Bronchial epithelial cell (primary cell): ENCODE measurements at places on chromosomes 11 and 22.

DNA sequence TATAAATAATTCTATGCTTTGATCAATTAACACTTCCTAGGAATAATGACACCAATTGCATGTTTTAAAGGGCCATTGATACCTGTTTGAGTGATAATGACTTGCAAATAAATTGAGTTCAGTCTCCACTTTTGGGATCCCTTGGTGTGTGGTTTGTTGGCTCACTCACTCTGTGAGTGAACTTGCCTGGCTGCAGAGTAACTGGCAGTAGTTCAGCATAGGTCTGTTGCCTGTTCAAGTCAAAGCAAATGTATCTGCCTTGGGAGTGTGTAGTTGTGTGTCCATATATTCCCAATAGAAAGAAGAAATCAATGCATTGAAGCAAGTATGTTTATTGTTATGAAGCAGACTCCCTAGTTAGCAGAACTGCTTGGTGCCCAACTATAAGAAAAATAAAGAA lies 49.3 kb downstream of the TRIM44 start:
- no peak for DNase-seq

- DNase-seq = no peak
These were observed 27.8 kb downstream of the LGR4 start for GRCh38 chr11:27444801-27445215.

DNA sequence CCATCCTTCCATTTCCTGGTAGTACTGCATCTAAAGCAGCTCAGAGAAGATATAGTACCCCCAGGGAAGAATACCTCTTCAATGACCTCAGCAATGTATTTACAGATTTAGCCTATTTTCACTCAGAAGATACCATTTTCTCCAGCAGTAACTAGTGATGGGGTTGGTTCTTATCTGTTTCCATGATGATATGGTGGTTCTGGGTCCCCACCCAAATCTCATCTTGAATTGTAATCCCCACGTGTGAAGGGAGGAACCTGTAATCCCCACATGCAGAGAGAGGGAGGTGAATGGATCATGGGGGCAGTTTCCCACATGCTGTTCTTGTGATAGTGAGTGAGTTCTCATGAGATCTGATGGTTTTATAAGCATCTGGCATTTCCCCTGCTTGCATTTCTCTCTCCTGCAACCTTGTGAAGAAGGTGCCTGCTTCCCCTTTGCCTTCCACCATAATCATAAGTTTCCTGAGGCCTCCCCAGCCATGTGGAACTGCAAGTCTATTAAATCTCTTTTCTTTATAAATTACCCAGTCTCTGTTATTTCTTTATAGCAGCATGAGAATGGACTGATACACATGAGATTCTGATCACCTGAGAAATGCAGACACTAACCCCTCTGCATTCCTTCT lies 139.2 kb downstream of the CCDC81 start:
- DNase-seq = no peak

GRCh38 chr11:774873-775592 lies 2.3 kb downstream of the GATD1 start:
- DNase-seq = peak; percentile 59

DNA sequence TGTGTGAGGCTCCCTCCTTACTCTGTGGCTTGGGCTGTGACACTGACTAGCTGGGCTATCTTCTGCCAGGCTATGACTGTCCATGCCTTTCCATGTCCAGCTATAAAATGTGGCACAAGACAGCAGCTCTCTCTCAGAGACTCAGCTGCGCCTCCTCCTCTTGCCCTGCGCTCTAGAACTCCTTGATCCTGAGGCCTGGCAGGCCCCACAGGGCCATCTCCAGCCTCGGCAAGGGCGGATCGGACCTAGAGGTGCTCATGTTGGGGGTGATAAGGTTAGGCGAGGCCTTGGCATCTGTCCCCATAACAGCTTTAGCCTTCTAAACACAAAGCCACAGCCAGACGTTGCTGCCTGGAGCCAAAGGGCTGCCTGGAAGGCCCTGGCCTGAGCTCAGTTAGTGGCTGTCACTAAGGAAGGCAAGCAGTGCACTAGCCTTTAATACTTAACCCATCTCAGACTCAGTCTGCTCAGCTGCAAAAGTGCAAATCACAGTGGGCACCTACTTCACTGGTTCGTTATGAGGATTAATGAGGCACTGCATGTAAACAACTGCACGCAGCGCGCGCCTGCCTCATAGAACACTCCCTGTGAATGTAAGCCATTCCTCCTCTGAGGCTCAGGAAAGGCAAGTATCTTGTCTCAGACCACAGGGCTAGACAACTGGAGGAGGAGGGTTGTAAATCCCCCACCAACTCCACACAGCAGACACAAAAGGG lies 1.2 kb downstream of the GUCD1 start:
- DNase-seq = no peak

- DNase-seq = no peak
These were observed 11.4 kb downstream of the SLC35F2 start for GRCh38 chr11:107847184-107847583.

- peak; percentile 31 for DNase-seq
These were observed 5.2 kb upstream of the NAALADL1 start for GRCh38 chr11:65063532-65063931.

GRCh38 chr11:61928606-61929005 lies 11.2 kb upstream of the RAB3IL1 start:
- peak; percentile 5 for DNase-seq

DNA sequence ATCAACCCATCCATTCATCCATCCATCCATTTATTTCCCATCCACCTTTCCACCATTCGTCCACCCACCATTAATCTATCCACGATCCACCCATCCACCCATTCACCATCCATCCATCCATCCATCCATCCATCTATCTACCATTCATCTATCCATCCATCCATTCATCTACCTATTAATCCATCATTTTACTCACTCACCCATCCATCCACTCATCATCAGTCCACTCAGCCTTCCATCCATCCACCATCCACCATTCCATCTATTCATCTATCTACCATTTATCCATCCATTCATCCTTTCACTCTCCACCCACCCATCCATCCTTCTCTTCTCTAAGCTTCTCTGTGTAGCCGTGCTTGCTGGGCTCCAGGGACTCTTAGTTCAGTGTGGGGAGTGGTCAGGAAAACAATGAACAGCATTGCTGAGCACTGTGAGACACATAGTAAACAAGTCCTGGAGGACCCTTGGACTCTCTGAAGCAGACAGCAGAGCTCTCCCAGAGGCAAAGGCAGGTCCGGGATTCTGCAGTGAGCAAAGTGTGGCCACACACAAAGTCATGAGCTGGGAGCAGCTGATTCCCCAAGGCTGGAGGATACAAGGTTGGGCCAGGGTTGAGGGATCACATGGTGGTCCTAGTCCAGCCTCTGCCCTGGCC lies 642.2 kb downstream of the BRD1 start:
- no peak for DNase-seq

GRCh38 chr11:82756765-82757639 lies 23.3 kb upstream of the FAM181B start:
- DNase-seq = no peak

- DNase-seq = no peak
These were observed 25.2 kb downstream of the DSCAML1 start for GRCh38 chr11:117771841-117772240.

DNA sequence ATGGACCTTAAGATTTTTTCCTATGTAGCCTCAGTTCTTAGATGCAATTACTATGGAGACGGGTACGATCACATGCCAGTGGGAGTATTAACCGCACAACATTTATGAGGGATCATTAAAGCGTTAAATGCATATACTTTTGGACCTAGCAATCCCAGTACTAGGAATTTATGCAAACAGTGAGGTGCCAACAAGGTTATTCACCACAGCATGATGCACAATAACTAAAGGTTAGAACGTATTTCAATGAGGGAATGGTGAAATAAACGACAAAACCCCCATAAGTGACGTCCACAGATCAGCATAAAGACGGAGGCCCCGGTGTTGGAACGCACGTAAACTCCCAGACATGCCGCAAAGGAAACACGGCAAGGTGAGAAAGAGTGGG lies 539 bp downstream of the SIRT3 start:
- peak; percentile 41 for DNase-seq

DNA sequence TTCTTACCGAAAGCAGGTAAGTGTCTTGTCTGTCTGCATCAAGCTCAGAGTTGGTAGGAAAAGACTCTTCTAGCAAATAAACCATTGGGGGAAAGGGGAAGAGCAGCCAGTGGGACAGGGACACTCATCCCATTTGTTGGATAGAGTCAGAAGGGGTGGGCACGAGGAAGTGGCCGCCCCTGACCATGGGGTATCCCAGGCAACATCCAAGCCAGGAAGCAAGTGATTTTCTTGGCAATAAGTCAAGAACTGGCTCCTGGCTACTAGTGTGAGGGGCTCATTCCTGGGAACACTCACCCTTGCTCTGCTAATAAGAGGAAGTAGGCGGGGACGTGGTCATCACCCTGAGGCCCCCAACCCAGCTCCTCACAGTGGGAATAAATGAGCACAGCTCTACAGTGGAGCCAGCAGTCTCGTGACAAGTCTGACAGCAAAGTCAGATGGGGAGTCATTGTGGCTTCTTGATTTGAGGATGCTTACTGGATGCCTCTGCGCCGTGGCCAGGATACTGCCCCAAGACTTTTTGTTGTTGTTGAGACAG lies 6.7 kb downstream of the SLC25A18 start:
- no peak for DNase-seq

DNA sequence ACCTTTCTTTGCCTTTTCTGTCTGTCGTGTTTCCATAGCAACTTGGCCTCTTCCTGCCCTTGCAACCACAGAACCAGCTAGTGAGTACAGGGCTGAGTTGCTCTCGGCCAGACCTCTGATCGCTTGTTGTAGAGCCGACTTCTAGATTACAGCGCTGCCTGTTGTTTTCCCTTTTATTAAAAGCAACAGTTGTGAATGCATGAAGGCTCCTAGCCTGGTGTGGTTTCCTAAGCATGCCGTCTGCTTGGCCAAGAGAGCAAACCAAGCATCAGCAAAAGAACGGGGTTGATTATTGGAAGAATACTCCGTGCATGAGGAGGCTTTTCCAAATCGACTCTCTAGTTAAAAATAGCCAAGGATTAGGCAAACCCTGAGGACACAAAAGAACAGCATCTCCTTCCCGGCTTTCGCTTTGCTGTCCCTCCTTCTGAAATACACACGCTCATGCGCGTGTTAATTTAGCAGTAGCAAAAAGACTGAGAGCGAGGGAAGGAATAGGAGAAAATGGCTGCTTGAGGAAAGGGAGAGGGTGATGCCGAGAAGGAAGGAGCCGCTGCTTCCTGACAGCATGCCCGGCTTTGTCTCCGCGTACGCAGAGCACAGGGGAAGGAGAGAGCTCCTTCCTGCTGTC lies 71.5 kb upstream of the TTC12 start:
- no peak for DNase-seq

DNA sequence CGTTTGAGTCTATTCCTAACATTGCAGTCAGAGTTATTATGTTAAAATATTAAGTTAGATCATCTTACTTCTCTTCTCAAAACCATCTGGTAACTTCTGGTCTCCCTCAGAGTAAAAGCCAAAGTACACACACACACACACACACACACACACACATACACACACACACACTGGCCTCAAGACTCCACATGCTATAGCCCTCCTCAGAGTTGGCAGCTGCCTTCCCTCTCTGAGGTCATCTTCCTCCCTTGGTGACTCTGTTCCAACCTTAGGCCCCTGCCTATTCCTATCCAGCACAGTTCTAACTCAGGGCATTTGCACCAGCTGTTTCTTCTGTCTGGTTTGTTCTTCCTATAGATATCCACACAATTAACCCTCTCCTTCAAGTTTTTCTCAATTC lies 272.0 kb upstream of the SESN3 start:
- peak; percentile 55 for DNase-seq

- peak; percentile 93 for DNase-seq
These were observed 7.0 kb downstream of the MAP3K11 start for GRCh38 chr11:65606876-65607613.

- peak; percentile 75 for DNase-seq
These were observed 206.9 kb downstream of the DBX1 start for GRCh38 chr11:19953336-19953735.

- no peak for DNase-seq
These were observed 120.8 kb downstream of the KCNQ1 start for GRCh38 chr11:2565447-2566222.

GRCh38 chr11:102026959-102027358 lies 20.3 kb upstream of the CFAP300 start:
- DNase-seq = peak; percentile 5

- DNase-seq = no peak
These were observed 34.6 kb downstream of the PRDM10 start for GRCh38 chr11:129967996-129968395.

DNA sequence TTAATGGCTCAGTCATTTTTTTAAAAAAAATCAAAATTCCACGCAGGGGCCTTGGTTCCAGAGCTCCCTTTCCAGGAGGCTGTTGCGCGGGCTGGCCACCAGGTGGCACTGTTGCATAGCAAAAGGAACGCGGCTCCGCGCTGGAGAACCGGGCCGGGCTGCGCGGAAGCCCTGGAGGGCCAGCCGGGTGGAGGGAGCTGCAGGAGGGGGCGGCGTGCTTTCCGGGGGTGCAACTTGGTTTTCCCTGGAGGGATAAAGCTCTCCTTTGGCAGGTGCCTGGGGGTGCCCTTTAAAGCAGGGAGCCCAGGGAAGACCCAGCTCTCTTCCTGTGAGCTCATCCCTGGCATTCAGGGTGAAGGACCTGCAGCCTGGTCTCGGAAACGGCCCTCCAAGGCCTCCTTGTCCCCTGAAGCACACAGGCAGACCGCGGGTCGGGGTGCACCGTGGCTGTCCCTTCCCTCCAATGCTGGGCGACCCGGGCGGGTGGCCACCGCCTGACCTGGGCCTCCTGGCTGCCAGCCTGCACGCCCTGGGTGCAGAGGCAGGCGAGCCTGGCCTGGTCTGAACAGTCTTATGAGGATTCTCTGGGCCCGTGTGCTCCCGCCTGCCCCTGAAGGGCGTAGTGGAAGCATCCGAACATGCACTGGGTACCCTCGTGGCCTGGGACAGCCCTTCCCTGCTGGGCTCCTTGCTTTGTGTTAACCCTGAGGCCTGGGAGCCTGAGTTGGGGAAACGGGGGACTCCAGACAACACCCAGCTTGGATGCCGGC lies 23.4 kb downstream of the KRTAP5-5 start:
- no peak for DNase-seq

- DNase-seq = peak; percentile 13
These were observed 101.0 kb downstream of the PTPRJ start for GRCh38 chr11:48081151-48082010.

GRCh38 chr11:12120031-12121008 lies 9.9 kb downstream of the MICAL2 start:
- no peak for DNase-seq

DNA sequence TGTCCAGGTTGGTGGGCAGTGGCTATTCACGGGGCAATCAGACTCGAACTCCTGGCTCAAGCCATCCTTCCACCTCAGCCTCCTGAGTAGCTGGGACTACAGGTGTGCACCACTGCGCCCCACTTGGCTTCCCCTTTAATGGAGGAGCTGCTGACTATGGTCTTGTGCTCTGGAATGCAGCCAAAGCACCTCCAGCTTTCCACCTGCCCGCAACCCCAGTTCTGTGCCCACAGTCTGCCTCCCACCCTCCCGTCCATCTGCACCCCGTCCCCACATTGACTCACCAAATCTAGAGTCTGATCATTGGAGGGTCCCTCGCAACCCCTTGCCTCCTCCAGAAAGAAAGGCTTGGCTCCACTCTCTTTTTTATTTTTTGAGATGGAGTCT lies 41.0 kb downstream of the KCNJ4 start:
- no peak for DNase-seq

- DNase-seq = no peak
These were observed 220.1 kb upstream of the E2F8 start for GRCh38 chr11:19460718-19461405.

GRCh38 chr22:26554956-26555355 lies 35.0 kb downstream of the TPST2 start:
- DNase-seq = no peak

- DNase-seq = peak; percentile 58
These were observed 9.5 kb downstream of the IRF7 start for GRCh38 chr11:606245-606644.

GRCh38 chr22:38038890-38039812 lies 18.1 kb upstream of the PICK1 start:
- DNase-seq = no peak

GRCh38 chr11:19924716-19925115 lies 212.1 kb downstream of the NAV2 start:
- DNase-seq = no peak
